ENCODE measurements at places on chromosomes 11 and 22.

DNA sequence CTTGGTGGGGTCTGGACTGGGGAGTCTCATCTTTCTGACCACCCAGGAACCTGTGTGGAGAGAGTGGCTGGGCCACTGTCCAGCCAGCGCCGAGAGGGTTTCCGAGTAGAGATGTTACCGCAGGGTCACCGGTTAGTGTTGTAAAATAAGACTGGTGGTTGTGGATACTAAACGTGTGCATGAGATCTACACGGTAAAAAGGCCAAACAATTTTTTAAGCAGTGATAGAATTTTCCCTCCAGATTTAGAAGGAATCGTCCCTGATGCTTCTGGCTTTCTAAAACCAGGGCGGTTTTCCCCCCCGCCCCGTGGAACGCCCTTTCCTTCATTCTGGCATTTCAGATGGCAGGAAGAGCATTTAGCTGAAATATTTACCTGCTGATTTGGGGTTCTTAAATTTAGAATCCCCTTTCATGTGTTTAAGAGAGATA, 72.6 kb upstream of the PPARA start:
- DNase-seq: peak; percentile 47

GRCh38 chr11:91922846-91923245, 301.8 kb upstream of the FAT3 start:
- no peak for DNase-seq

- no peak for DNase-seq
Observed at GRCh38 chr11:114426280-114426679, 13.0 kb upstream of the REXO2 start.

- DNase-seq: peak; percentile 57
Observed at GRCh38 chr11:120306519-120307242, 18.4 kb upstream of the TLCD5 start.

DNA sequence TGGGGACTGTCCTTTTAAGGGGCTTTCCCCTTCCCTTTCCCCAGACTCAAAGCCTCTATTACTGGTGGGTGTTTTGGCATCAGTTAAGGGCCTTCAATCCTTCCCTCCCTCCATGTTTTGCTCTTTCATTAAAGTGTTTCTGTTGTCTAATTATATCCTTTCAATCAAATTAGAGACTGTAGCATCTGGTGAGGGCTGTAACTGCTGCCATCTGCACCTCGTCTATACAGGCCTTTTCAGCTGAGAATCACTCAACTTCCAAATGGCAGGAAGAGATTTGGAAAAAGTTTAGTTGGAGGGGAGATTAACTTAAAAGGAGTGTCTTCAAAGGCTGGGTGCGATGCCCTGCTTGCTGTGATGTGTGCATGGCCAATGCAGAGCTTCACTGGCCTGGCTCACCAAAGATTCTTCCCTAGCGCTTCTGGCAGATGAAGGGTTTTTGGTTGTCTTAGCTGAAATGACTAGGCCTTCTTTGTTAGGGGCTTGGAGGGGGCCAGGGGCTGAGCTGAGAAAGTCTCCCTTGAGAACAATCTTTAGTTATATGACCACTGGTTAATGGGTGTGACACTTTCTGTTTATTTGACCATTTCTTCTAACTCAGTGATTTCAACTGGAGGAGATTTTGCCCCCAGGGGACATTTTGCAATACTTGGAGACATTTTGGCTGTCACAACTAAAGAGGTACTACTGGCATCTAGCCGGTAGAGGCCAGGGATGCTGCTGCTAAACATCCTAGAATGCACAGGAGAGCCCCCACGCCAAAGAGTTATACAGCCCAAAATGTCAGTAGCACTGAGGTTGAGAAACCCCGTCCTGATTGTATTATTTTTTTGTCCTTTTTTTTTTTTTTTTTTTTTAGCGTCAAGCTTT, 7.5 kb downstream of the KREMEN1 start:
- no peak for DNase-seq

DNA sequence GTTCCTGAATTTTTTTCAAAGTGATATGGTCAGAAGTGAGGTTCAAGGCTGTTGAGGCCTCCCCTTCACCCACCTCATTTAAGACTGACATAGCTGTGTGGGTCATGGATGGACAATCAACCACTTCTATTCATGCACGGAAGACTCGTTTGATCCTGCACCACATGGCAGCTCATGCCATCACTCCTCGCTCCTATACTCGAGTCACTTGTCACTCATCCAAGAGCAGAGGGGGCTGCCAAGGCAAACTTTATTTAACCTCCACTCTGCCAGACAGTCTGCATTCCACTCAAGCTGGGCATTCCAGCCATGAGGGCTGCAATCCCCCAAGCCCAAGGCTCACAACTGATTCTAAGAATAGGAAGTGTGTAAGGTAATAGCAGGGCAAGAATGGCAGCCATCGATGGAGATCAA, 34.1 kb downstream of the SNX19 start:
- DNase-seq: peak; percentile 50

GRCh38 chr22:42228483-42228882, 42.0 kb downstream of the TCF20 start:
- peak; percentile 53 for DNase-seq

- no peak for DNase-seq
Observed at GRCh38 chr11:86737737-86738136, 62.6 kb upstream of the PRSS23 start.

DNA sequence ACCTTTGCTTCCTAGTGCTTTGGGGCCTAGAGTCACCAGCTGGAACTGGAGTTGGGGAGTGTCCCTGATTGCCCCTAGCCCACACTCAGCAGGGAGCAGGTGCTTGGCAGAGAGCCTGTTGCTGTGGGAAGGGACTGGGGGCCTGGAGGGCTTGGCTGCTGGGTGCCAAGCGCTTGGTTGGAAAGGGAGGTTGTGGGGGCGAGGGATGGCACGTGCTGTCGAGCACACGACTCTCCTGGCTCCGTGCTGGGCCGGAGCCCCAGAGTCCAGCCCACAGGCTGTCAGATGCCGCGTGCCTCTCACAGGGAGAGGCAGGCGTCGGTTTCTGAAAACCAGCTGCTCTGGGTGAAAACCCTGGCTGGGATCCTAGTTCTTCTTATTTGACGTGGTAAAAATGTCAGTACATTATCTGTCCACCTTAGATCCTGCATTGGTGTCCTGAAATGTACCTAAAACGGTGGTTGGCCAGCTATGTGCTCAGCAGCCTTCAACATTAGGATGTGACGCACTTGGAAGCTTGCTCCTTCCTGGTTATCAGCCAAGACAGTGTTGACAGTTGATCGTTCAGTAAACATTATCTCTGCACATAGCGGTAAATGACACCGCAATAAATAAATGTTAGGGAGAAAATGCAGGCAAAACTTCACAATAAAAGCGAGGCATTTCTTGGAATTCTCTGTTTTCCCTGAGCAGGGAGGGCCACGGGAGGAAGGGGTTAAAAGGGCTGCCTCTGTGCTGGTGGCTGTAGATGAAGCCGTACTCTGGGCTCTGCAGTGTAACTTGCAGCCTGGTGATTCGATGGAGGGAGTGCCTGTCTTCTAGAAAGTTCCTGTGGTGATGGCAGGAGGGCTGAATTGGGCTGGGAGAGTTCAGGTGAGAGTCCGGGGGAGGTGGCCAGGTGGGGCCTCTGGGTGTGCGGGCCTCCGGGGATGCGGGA, 29.2 kb downstream of the GRAMD4 start:
- peak; percentile 66 for DNase-seq

DNA sequence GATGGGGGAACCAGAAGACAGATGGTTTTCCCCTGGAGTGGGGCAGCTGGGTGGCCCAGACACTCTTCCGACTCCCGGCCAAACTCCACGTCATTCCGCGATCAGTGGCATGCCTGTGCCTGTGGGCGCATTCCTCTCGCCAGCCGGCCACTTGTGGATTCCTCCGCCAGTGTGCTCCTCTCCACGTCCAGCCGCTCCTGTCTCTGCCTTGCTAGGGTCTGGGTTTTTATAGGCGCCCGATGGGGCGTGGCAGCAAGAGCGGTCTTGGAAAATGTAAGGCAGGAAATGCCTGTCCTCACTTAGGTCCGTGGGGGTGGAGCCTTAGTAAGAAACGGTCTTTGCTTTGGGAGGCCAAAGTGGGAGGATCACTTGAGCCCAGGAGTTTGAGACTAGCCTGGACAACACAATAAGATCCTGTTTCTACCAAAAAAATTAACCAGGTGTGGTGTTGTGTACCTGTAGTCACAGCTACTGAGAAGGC, 81.6 kb upstream of the SEPTIN5 start:
- DNase-seq: no peak

DNA sequence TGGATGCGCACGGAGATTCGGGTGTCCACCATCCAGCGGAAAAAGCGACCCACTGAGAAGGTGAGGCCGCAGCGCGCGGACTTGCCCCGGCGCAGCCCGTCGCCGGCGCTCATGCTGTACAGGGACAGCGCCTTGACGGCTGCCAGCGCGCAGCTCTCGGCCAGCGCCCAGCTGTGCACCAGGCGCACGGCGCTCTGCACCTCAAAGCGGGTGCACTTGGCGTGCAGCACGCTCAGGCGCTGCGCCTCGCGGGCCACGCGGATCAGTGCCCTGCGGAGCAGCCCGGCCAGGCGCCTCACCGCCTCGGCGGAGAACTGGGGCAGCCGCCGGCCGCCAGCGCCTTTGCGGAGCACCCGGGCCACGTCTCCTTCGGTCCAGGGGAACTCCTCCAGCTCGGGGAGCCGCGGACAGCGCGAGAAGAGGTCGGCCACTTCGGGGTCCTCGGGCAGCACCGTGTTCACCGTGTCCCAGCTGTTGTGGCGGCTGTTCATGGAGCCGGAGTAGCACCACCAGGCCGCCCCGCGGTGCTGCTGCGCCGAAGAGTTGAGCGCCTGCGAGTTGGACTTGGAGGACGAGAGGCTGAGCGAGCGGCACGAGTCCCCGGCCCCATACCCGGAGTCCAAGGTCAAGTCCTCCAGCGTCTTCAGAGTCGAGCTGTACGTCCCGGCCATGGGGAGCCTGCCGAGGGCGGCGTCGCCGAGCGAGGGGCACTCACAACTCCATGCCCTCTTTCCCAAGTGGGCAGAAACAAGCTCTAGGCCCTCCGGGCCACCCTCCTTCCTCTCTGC, 703 bp downstream of the ABTB2 start:
- peak; percentile 70 for DNase-seq

- no peak for DNase-seq
Observed at GRCh38 chr11:112285841-112286311, 25.2 kb upstream of the PLET1 start.

- DNase-seq: no peak
Observed at GRCh38 chr22:48602805-48603518, 1224.7 kb downstream of the BRD1 start.

- no peak for DNase-seq
Observed at GRCh38 chr22:27876684-27877083, 42.4 kb downstream of the PITPNB start.

DNA sequence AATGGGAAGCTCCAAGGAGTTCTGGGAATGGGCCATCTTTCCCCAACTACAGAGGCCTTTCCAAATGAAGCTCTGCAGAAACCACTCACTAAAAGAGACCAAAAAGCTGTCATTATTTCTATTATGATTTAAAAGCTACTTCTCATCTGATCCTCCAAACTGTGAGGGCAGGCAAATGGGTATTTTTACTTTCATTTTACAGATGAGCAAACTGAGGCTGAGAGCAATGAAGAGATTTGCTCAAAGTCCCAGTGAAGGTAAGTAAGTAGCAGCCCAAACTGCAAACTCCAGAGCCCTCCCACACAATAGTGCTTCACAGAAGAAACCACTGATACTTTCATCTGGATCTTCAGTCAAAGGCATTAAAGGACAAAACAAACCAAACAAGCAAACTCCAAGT, 1.4 kb downstream of the RSPH14 start:
- no peak for DNase-seq

DNA sequence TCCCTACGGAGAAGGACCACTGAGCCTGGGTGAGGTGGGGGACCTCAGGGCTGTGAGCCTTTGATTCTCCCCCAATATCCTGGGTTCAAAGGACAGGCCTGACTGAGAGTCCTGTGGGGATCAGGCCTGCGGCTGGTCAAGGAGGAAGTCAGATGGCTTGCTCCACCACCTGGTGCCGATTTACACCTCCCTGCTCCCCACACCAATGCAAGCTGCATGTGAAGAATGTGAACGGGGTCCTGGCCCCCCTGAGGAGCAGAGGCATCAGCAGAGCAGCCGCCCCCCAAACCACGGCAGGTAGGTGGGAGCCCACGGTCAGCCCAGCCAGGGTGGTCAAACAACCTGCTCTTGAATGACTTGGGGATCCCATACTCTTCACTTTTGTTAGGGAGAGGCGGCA, 6.7 kb downstream of the ADAMTS8 start:
- DNase-seq: no peak

DNA sequence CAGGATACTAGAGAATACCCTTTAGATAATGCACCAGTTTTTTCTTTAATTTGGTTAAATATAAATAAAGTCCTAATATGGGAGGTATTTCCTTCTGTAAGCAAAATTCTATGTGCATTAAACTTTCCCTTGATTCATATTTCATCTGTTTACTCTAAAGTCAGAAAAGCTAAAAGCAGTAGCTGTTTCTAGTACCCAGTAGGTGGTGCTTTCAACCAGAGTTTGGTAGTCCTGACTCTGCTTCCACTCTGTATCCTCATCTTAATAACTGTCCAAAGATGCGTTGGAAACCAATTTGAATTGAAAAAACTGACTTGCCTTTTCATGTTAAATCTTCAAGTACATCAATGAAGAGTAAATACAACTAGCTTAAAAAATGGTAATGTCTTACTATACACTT, 1065.2 kb downstream of the JRKL start:
- DNase-seq: no peak

- DNase-seq: no peak
Observed at GRCh38 chr11:120295099-120295498, 30.0 kb upstream of the TLCD5 start.

DNA sequence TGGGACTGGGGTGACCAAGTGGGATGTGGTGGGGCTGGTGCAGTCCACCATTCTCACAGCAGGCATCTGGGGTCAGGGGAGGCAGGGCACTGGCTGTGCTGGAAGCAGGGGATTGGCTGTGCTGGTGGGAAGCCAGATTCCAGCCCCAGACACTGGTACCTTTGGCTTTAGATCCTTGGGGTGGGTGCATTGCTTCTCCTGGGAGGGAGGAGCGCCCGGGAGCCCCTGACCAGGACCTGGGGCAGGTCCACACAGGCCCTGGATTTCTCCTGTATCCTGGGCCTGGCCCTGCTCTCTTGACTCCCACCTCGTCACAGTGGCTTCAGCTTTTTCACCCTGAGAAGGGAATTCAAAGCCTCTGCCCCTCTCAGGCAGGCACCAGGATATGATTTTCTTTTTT, 38.5 kb downstream of the ST3GAL4 start:
- no peak for DNase-seq

DNA sequence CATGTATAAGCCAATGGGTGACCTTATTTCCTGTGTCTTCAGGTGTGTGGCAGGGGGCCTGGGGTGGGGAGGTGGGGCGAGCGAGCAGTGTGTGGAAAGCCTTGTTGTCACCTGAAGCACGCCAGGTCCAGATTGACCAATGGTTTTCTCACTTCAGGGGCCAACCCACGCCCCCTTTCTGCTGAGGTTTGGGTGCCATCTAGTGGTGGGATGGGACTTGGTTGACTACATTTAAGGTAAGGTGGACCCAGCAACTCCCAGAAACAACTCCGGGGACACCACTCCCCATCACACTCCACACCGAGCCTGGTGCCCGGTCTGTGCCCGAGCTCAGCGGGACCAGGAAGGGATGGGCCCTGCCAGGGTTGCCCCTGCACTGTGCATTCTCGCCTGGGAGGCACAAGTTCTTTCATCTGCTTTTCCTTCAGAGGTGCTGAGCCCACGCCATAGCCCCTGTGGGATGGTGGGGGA, 40.0 kb downstream of the TPCN2 start:
- DNase-seq: peak; percentile 83

GRCh38 chr22:42138972-42139371, 8.4 kb upstream of the CYP2D6 start:
- DNase-seq: no peak
